ENCODE measurements at places on chromosomes 6 and 20. TPM values are rescaled to one million over a fixed set of nuclear protein-coding genes. Genes with fewer than 3 reads are reported as not detected.
A peak's percentile ranks its signal among the peaks of the same experiment; 100 is the strongest.

The CST3 gene
- 3.2 TPM for total RNA-seq

The PCSK2 gene
- not detected for total RNA-seq

The PLA2G7 gene
- not detected for total RNA-seq

The TNFRSF6B gene
- total RNA-seq, result 2.0 TPM

The SLC44A4 gene
- total RNA-seq, result 0.42 TPM

The ME1 gene
- total RNA-seq, result 0.73 TPM

The CLPSL1 gene
- not detected for total RNA-seq

The C2 gene
- 1.1 TPM for total RNA-seq

The PPIL6 gene
- total RNA-seq, result 1.4 TPM

DNA sequence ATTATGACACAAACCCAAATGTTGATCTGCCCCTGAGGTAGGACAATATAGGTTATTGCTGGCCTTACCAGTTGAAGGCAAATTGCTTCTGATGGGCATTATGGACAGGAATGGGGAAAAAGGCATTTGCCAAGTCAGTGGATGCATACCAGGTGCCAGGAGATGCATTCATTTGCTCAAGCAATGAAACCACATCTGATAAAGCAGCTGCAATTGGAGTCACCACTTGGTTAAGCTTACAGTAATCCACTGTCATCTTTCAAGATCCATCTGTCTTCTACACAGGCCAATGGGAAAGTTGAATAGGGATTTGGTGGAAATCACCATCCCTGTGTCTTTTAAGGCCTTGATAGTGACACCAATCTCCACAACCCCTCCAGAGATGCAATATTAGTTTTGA, 648.6 kb downstream of the COL12A1 start:
- DNase-seq, result no peak

- no peak for DNase-seq
Measured at GRCh38 chr20:19677336-19677735, 80.7 kb upstream of the RIN2 start.

- DNase-seq, result no peak
Measured at GRCh38 chr6:170206851-170207431, 83.9 kb downstream of the DLL1 start.

DNA sequence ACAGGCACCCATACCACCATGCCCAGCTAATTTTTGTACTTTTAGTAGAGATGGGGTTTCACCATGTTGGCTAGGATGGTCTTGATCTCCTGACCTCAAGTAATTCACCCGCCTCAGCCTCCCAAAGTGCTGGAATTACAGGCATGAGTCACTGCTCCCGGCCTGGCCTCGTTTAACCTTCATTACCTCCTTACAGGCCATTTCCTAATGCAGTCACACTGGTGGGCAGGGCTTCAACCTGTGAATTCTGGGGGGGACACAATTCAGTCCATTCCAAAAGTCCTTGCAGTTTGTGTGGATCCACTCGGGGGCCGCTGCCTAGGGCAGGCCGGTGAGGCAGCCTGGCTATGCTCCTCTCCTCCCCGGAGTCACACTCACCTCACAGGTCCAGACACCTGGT, 112.4 kb upstream of the SNX9 start:
- no peak for DNase-seq

- no peak for DNase-seq
Measured at GRCh38 chr6:149234051-149234962, 83.2 kb upstream of the TAB2 start.

DNA sequence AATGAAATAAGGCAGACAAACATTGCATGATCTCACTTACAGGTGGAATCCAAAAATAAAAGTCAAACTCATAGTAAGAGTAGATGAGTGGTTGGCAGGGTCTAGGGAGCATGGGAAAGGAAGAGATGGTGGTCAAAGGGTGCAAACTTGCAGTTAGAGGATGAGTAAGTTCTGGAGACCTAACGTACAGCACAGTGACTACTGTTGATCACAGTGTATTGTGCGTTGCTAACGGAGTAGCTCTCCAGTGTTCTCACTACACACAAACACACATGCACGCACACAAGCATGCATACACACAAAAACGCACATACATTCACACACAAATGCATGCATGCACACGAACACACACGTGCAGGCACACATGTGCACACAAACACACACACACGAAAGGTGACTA, 54.9 kb downstream of the LY86 start:
- DNase-seq, result no peak

- DNase-seq, result no peak
Measured at GRCh38 chr6:89977808-89978748, 83.8 kb downstream of the GJA10 start.

- DNase-seq, result no peak
Measured at GRCh38 chr6:154410619-154411072, 54.0 kb upstream of the IPCEF1 start.

- DNase-seq, result no peak
Measured at GRCh38 chr6:63689421-63689820, 53.8 kb downstream of the PHF3 start.

DNA sequence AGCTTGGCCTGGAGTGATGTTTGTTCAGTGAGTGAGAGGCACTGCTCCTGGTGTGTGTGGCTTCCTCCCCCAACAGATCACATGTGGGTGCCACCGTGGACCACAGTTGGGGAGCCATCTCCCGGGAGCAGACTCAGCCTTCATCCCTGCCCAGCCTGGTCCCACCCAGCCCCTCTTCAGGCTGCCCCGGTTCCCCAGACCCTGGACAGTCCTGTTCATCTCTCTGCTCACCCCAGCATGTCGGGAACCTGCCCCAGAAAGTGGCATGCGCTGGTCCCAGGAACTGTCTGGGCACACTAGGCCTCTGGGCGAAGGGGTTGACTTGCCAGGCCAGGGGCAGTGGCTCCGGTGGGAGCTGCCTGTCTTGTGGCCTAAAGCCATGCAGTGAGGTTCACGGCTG, 21.5 kb upstream of the PPP1R3G start:
- no peak for DNase-seq

- no peak for DNase-seq
Measured at GRCh38 chr6:151652325-151652724, 155.2 kb upstream of the ESR1 start.

DNA sequence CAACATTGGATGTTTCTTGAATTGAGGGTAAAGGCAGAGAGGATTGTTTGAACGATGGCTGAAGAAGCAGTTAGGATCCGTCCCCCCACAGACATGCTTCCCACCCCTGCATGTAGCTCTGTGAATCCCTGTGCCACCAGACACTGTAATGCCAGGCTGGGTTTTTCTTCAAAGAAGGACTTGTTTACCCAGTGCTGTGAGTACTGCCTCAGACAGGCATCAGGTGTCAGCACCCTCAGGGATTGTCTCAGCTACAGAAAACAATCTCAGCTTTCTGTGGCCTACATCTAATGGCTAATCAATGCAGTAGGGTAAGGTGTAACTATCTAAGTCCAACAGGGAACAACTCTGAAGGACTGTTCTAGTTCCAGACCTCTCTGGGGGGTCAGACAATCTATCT, 853.0 kb upstream of the EPHA7 start:
- DNase-seq, result no peak

DNA sequence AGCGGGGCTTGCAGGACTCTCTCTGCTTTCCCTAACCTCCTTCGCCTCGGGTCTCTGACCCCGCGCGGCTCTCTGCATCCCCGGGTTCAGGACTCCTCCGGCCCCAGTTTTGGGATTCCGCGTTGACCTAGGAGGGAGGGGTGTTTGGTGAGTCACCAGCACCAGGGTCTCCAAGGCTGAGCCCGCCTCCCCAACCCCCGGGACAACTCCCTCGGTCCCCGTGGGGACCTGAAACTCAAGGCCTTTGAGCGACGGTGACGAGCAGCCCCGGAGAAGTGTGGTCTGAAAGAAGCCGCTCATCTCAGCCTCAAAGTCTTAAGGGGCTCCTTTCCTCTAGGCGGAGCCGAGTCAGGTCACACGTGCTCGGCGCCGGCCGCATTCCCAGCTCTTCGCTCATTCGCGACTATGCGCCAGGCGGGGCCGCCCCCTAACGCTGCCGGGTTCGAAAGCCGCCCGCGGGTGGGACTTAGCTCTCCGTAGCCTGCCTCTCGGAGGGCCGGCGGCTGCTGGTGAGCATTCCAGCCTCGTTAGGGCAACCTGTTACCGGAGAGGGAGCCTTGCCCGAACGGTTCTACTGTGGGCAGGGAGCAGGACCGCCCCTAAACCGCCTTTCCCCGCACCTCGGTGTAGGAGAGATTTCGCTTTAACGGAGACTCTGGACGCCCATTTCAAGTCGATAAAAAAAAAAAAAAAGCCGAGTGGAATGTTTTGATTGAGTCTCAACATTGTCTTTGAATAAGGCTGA, 3.0 kb upstream of the PRDM13 start:
- no peak for DNase-seq

GRCh38 chr20:50824137-50824536, 29.3 kb downstream of the BCAS4 start:
- DNase-seq, result no peak

DNA sequence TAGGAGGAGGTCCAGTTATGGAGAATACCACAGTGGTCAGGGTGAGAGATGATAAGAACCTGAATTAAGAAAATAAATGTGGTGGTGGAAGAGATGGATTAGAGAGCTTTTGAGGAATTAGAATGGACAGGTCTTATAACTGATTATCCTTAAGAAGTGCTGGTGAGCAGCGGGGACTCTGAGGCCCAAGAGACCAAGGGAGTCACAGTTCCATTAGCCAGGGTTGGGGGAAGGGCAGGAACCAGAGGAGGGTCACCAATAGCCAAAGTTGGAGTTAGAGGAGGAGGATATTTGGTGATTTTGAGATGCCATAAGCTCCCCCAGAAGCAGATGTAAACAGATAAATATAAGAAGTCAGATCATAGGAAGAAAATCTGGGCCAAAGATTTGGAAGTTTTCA, 87.1 kb upstream of the PAK5 start:
- no peak for DNase-seq

GRCh38 chr6:37731888-37732287, 34.2 kb upstream of the MDGA1 start:
- peak; percentile 40 for DNase-seq

DNA sequence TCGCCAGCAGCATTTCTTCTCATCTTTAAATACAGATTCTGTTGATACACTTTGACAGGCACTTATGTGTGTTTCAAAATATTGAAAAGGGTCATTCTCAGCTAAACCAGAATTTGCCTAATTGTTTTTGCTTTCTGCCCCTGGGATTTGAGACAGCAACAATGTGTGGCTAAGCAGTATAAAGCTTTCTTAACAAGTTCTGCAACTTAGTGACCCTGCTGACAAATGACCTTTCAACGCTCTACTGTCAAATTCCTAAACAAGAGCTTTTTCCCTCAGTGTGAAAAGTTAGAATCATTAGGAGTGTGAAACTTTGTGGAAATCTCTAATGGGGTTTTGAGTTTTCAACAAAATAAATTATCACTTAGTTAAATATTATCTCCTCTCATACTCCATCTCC, 414.6 kb downstream of the RFPL4B start:
- DNase-seq, result no peak

DNA sequence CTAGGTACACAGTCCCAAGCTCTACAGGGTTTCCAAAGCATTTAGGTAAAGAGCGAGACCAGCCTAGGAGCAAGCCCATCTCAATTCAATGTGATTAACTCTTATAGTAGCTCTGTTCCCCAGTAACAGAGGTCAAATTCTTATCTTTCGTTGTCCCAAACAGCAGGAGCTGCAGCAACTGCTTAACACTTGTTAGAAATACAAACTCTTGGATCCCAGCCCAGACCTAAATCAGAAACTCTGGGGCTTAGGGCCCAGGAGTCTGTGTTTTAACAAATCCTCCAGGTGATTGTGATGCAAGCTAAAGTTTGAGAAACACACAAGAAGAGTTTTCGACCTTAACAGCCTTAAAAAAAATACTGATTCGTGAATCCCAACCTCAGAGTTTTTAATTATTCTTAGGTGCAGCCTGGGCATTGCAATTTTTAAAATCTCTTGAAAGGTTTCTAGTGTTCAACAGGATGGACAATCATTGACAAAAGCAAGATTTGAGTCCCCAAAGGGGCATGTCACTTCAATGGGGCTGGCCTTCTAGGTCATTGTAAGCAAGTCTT, 127.4 kb upstream of the HCRTR2 start:
- DNase-seq, result no peak

- DNase-seq, result no peak
Measured at GRCh38 chr20:47314647-47315338, 41.7 kb downstream of the ZMYND8 start.

- DNase-seq, result no peak
Measured at GRCh38 chr6:37576336-37576737, 76.6 kb upstream of the CCDC167 start.

DNA sequence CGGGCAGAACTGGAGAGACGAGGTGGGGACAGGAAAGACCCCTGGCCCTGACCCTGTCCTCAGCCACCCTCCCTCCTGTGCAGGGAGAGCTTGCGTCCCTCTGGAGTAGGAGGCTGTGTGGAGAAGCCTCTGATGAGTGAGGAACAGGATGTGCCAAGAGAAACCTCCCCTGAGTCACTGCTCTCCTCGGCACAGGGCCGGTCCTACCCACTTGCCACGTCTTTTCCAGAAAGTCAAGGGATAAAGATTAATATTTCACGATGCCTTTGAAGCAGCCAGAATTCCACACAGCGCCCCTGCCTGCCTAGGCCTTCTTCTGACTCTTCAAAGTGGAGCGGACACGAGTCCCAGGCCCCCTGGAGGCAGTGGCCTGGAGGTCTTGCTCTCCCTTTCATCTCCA, 34.9 kb upstream of the THBS2 start:
- DNase-seq, result no peak

DNA sequence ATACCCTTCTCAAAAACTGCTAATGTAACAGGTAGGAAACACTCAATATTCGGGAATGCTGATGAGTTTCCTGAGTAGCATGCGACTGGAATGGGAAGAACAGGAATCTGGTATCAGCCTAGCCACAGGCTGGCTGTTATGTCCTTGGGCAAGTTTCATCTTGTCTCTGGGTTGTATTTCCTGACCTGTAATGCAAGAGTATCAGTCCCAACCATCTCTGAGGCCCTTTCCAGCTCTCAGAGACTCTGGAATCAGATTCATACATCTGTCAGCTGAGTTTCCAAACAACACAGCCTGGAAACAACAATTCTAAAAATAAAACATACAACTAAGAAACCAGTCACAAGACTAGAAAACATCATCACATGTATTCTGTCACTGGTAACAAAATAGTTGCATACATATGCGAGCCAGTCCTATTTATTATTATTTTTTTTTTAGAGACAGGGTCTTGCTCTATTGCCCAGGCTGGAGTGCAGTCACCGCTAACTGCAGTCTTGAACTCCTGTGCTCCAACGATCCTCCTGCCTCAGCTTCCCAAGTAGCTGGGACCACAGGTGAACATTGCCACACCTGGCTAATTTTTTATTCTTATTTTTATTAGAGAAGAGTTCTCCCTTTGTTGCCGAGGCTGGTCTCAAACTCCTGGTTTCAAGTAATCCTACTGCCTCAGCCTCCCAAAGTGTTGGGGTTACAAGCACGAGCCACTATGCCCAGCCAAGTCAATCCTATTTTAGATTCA, 16.7 kb upstream of the TFAP2A start:
- no peak for DNase-seq

DNA sequence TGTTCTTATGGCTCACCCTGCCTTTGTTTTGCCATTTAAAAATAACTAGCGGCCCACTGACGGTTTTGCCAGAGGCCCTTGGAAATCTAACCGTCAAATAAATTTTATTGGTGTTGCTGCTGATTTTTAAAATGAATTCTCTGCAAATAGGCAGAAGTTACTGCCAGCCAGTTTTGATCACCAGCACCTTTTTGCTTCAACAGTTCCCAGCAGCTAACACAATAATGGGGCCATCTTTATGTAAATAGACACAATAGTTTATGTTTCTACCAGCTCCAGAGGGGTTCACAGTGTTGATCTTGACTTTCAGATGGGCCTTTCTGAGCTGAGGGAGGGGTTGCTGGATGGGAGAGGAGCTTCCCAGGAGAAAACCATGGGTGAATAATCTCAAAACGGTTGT, 11.2 kb downstream of the CD83 start:
- no peak for DNase-seq

GRCh38 chr6:79797163-79797764, 150.1 kb downstream of the ELOVL4 start:
- no peak for DNase-seq

- no peak for DNase-seq
Measured at GRCh38 chr6:150830439-150831165, 34.9 kb upstream of the MTHFD1L start.
